ENCODE measurements at places on chromosomes 16 and 17.

GRCh38 chr16:57725151-57725550, 10.4 kb upstream of the KATNB1 start:
- no peak for DNase-seq

DNA sequence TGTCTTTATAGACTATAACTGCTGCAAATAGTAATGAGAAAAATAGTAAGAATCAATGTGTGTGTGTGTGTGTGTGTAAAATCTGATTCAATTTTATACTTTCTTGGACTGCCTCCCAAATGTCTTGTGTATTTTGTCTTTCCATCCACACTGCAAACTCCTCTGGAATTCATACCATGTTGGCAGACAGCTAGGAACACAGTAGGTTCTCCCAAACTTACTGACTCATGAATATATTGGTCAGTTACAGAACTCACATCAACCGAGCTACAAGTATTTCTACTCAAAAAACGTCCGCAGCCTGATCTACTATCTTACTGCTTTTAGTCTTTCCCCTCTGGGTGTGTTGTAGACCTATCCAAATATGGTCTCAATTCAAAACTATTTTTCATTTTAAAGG, 542.7 kb upstream of the PSMD7 start:
- DNase-seq, result no peak

DNA sequence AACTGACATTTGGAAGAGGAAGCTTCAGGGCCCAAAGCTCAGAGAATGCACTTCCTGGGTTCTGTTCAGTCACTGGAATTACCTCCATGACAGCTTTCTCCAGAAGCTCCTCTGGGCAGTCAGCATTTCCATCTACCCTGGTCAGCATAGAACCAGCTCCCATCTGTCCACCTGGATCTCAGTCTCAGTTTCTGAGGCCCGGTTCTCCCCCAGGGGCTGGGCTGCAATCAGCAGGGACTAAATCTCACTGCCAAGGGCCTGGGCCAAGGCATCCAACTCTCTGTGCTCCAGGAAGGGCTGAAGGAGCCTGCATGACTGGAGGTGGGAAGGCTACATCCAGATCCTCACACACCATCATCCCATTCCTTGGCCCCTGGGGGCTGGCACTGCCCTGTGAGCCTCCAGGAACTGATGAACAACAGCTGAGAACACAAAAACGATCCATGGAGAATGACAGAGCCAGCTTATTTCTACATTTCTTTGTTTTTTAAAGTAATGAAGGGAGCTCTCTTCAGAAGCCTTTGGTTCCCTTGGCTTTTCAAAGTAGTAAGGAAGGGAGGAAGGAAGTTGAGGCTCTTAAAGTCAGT, 66.3 kb upstream of the MRTFB start:
- DNase-seq, result no peak

DNA sequence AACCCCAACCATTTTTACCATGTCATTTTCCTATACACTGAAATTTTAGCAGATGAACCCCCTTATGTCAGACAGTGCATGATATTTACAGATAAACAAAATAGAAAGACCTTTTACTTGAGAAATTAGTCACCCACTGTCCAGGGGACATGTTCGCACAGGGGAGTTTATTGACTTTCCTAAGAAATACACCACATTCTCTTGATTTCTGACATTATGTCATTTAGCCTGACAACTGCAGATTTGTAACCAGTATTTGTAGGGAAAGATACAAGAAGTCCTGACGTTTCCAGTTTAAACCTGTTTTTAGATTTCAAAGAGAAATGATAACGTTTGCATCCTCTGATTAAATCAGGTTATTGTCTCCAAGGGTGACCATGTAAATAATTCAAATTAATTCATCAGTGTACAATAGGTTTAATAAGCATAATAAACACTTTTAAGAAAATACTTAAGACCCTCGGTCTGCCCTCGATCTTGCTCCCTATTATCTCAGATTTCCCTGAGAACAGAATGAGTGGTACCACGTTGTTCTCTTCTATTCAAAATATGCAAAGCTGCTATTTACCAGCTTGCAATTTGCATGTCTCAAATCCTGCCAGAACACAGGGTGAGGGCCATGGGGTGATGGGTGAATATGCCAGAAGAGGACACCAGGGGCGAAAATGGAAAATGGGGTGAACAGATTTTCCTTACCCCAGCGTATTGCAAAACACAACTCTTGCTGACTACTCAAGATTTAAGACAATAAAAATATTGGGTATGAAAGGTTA, 2.1 kb upstream of the LYRM9 start:
- DNase-seq, result peak; percentile 14

DNA sequence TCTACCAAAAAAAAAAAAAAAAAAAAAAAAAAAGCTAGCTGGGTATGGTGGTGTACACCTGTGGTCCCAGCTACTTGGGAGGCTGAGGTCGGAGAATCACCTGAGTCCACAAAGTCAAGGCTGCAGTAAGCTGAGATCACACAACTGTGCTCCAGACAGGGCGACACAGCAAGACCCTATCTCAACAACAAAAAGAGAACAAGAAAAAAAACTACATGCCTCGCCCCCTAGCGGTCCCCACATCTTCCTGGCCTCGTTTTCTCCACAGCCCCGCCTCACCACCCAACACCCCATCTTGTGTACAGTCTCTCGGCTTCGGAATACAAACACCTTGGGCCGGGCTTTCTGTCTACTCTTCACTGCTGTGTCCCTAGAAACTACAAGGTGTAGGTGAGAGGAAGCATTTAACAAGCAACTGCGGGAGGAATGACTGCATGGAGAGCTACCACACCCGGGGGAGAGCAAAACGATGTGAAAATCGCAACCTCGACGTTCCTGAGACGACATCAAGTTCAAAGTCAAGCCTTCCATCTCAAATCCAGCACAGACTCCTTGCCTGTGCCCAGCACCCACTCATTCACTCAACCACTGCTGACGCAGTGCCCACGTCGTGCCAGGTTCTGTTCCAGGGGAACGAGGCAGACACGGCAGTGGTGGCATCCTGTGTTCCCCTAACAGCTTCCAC, 9.0 kb downstream of the NTAN1 start:
- DNase-seq, result peak; percentile 18

DNA sequence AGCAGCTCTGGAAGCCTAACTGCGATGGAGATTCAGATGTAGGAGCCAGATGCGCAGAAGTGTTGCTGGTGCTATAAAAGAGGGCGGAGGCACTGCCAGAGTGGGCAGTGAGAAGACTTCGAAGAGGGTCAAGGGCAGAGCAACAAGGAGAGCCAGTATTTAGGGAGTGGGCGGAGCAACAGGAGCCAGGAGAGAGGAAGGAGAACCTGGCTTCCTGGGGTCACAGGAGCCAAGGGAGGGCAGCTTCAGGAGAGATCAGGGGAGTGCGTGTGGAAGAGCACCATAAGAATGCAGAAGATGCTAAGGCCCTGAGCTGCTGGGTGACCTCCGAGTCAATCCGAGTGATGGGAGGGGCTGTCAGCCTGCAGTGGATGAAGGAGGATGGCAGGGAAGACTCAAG, 14.4 kb upstream of the MRPS23 start:
- DNase-seq, result no peak

- no peak for DNase-seq
Measured at GRCh38 chr17:15503731-15504130, 36.3 kb upstream of the CDRT4 start.

- DNase-seq, result no peak
Measured at GRCh38 chr17:21289902-21290571, 5.5 kb downstream of the MAP2K3 start.

- peak; percentile 69 for DNase-seq
Measured at GRCh38 chr16:11128211-11129141, 127.5 kb downstream of the SOCS1 start.

GRCh38 chr16:88306860-88307545, 75.8 kb upstream of the ZNF469 start:
- no peak for DNase-seq

DNA sequence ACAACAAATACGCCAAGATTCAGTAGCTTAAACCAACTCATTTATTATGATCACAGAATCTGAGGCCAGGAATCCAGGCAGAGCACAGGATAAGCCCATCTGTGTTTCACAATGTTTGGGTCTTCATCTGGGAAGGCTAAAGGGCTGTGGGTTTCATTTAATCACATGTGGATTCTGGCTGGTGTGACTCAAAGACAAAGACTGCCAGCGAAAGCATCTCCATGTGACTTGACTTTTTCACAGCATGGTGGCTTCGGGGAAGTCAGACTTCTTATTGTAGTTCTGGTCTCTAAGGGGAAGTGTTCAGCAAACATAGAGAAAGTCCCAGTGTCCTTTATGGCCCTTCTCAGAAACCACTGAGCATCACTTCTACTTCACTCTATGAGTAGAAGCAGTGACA, 1014.4 kb upstream of the GOT2 start:
- no peak for DNase-seq

- no peak for DNase-seq
Measured at GRCh38 chr17:50691550-50692447, 15.9 kb downstream of the ANKRD40 start.

GRCh38 chr16:10896723-10897122, 19.7 kb downstream of the CIITA start:
- no peak for DNase-seq

DNA sequence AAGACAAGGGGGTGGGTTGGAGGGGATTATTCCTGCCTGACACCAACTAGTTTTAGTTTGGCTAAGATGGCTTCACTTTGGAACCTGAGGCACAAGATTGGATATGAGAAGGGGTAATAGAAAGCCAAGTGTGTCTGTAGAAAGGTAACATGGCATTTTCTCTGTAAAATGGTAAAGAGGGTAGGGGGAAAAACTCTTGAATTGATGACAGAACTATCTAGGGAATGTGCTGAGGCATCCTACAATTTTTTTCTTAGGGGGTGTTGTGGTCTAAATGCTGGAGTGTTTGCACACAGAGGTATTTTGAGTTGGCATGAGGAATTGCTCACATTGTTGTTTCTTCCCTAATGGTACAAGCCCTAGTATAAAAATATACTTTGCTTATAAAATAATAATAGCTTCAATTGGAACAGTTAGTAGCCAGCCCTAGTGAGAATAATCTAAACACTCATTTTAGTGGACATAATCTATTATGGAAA, 25.8 kb downstream of the YPEL2 start:
- no peak for DNase-seq

GRCh38 chr16:55392701-55393100, 68.7 kb downstream of the IRX6 start:
- DNase-seq, result no peak

DNA sequence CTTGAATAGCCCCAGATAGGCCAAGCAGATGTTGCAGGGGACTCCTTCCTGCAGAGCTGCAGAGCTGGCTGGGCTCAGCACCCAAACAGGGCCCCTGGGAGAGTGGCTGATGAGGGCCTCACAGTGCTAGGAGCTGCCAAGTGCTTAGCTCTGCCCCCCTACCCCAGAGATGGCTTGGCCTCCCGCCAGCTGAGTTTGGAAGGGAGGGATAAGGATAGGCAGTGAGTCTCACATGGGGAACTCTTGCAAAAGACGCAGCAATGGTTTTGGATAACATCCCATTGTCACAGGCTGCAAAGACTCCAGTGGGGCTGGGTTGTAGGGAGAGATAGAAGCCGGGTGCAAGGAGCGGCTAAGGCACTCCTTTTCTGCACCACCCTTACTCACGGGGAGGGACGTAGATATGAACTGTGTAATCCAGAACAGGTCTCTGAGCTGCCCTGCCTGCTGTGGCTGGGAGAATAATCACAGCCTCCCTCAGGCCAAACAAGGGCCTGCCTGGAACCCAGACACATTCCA, 52.9 kb upstream of the MAF start:
- DNase-seq, result no peak

DNA sequence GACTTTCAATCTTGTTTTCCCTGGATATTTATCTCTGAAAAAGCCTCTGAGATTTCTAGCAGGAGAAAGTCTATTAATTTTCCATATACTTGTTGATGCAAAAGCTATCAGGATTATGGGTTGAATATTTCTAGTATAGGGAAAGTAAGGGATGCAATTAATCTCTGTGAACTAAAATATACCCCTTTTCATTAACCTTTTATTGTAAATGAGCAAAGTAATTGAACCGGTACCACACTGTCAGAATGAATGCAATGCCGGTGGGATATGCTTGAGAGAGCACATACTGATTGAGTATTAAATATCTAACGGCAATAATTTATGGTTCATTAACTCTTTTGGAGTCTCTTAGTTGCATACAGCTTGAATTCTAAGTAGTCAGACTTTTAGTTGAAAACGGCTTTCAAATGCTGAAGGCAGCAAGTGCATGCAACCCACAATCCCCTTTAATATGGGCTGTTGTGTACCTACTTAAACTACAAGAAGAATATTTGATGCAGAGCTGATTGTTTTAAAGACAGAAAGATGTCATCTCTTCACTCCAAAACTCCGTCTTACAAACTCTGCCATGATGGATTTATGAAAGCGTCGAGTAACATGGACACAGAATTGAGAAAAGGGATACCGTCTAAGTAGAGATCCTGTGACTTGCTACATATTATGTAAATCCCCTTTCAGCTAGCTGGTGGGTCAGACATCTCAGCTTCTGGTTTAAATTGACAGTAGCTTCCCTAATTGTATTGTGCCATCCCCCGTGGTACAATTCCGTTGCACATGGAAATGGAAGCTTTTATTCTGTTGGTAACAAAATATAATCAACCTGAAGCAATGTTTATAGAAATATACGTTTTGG, 141.3 kb upstream of the CDH8 start:
- DNase-seq, result no peak

DNA sequence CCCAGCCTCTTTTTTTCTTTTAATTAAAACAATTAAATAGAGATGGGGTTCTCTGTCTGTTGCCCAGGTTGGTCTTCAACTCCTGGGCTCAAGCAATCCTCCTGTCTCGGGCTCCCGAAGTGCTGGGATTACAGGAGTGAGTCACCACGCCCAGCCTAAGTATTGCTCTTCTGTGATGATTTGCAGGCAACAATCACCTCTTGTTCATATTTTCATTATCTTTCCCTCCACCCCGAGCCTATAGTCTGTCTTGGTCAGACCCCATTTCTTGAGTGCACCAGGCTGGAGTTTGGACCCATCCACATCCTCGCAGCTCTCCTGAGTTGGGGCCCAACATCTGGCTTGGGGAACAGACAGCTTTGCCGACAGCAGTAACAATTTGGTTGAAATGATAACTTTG, 4.3 kb upstream of the SPN start:
- DNase-seq, result no peak

GRCh38 chr17:78444392-78444791, 65.9 kb downstream of the PGS1 start:
- no peak for DNase-seq

- DNase-seq, result no peak
Measured at GRCh38 chr17:42399948-42400843, 12.0 kb upstream of the STAT3 start.

GRCh38 chr16:89583895-89584644, 8.5 kb downstream of the CPNE7 start:
- no peak for DNase-seq

DNA sequence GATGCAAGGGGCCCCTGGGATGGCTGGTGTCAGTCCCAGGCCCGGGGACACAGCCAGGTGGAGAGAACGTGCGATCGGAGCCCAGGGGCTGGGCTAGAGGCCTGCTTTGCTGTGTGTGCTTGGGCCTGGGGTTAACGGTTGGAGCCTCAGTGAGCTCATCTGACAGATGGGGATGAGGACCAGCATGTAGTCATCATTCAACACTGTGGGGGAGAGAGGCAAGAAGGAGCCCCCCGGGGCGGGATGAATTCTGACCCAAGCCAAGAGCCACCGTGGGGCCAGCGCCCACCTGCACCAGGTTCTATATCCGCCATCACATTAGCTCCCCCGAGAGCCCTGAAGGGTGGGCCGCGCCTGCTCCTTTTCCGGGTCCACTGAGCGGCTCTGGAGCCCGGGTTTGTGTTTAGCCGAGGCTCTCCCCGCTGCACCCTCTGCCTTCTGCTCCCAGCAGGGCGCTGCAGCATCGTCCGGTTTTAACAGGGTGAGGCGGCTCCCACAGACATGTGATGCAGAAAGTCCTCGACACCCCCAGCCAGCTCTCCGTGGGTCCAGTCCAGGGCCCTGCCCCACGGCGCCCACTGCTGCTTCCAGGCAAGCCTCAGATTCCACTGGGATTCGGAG, 365.7 kb downstream of the SEC14L1 start:
- no peak for DNase-seq

Measured in erythroblast (primary cell).